ENCODE measurements at places on chromosomes 11 and 22. TPM values are rescaled to one million over a fixed set of nuclear protein-coding genes. Genes with fewer than 3 reads are reported as not detected.

The AMOTL1 gene
- total RNA-seq = 0.41 TPM

The RFPL1 gene
- not detected for total RNA-seq

The ETS1 gene
- total RNA-seq = 106 TPM

The TSPAN4 gene
- total RNA-seq = 9.0 TPM

The C11orf87 gene
- total RNA-seq = not detected

The OR52A1 gene
- total RNA-seq = not detected

The CRYBB2 gene
- not detected for total RNA-seq

The MFRP gene
- not detected for total RNA-seq

The NAV2 gene
- 6.5 TPM for total RNA-seq

The MEI1 gene
- 33.1 TPM for total RNA-seq

The CCDC88B gene
- total RNA-seq = 66.0 TPM

The EXT2 gene
- 20.5 TPM for total RNA-seq

The HEPACAM gene
- not detected for total RNA-seq

The SLC5A1 gene
- not detected for total RNA-seq

The TMEM225 gene
- total RNA-seq = not detected

The DBX1 gene
- not detected for total RNA-seq

The LRRN4CL gene
- total RNA-seq = not detected

The SHANK3 gene
- total RNA-seq = 0.08 TPM

The EMID1 gene
- total RNA-seq = 17.5 TPM

The VSTM5 gene
- total RNA-seq = not detected

The HBB gene
- total RNA-seq = not detected

The SELENOO gene
- total RNA-seq = 21.7 TPM

The DERL3 gene
- total RNA-seq = 19.4 TPM

The ABTB2 gene
- 2.1 TPM for total RNA-seq
